ENCODE measurements at places on chromosomes 3 and 15.

DNA sequence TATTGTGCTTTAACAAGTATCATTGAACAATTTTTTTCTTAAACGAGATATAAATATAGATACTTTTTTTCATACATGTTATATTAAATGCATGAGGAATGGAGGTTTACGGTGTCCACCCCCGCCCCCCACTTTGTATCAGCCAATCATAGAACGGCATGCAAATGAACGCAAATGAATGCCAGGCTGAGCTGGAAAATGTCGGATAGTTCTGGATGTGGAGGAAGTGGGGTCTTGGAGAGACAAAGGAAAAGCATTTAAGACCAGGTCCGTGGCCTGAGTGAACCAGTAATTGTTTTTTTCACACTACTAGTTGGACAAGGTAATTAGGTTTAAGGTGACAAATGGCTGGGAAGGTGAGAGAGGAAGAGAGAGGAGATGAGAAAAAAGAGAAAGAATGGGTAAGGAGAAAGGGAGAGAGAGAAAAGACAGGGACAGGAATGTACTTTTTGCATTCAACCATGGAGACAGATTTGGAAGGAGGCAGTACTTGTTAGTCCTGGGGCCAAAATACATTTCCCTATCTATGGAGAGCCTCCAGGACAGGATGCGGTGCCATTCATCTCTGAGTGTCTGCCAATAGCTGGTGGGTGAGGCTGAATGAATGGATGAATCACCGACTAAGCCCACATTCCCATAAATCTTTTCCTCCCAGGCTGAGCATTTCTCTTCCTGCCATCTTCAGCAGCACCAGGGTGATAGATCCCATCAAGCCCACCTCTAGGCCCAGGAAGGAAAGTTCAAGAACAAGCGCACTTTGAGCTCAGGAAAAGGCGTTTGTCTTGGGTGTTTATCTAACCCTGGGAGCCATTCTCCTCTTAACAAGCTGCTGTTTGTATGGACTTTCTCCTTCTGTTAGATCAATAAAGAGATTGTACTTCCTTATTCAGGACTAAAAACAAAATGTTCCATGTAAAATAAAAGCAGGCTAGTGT lies 1.4 kb upstream of the RAD18 start:
- no peak for DNase-seq

- DNase-seq = no peak
Observed at GRCh38 chr3:49785565-49786356, 581 bp downstream of the IP6K1 start.

DNA sequence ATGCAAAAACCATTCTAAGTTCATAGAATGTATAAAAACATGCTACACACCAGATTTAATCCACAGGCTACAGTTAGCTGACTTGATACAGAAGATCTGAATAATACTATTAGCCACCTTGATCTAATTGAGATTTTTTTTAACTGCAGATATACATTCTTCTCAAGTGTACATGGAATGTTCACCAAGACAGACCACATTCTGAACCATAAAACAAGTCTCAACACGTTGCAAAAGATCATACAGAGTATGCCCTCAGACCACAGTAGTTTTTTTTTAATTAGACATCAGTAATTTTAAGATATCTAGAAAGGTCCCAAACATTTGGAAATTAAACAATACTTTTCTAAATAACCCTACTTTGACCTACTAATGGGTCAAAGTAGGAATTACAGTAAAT lies 83.3 kb downstream of the FGF7 start:
- DNase-seq = no peak

DNA sequence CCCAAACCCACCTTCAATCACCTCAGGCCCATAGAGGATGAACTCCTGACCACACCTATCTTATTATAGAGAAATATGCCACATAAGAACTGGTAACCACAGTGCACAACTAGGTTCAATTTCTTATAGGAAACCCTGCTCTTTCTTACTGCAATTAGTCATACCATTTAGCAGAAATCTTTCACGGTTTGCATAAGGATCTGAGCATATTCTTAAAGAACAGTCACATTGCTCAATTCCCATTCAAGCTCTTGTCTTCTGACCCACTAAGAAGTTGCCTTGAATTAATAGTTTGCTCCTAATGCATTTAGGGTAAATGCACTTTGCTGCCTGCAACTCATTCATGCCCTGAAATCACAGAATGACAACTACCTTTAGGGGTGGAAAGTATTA lies 9.2 kb downstream of the ERC2 start:
- no peak for DNase-seq

GRCh38 chr15:31337352-31338031 lies 10.9 kb downstream of the KLF13 start:
- DNase-seq = no peak

- peak; percentile 54 for DNase-seq
Observed at GRCh38 chr15:62847900-62848489, 194.6 kb upstream of the TPM1 start.

DNA sequence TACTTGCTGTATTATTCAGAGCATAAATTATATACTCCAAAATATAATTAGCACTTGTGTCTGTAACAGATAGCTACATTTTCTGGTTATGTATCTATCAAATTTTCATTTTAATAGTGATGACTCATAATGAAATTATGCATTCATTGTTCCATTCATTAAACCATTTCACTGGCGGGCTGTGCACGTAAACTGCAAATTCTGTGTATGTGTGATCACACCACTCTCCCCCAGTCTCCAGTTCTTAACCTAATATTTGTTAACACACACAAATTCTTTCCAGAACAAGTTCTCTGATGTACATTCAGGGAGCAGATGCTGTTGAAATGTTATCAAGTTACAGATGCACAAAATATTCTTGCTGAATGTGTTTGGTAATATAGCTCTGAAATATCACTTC lies 3.8 kb upstream of the KCNMB2 start:
- DNase-seq = no peak

DNA sequence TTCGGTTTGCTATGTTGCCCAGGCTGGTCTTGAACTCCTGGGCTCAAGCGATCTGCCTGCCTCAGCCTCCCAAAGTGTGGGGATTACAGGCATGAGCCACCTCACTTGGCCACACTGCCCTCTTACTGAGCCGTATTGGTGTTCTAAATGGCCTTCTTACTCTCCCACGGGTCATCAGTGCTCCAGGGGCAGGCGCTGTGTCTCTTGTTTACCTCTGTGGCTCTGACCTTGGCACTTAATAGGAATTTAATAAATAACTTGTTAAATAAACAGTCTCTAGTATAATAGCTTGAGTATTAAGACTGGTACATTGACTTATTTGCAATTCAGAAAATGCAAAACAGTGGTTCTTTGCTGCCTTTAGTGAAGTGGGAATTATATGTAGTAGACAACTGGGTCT lies 13.7 kb downstream of the FLNB start:
- DNase-seq = no peak

GRCh38 chr15:100863796-100864267 lies 15.8 kb upstream of the ALDH1A3 start:
- no peak for DNase-seq

DNA sequence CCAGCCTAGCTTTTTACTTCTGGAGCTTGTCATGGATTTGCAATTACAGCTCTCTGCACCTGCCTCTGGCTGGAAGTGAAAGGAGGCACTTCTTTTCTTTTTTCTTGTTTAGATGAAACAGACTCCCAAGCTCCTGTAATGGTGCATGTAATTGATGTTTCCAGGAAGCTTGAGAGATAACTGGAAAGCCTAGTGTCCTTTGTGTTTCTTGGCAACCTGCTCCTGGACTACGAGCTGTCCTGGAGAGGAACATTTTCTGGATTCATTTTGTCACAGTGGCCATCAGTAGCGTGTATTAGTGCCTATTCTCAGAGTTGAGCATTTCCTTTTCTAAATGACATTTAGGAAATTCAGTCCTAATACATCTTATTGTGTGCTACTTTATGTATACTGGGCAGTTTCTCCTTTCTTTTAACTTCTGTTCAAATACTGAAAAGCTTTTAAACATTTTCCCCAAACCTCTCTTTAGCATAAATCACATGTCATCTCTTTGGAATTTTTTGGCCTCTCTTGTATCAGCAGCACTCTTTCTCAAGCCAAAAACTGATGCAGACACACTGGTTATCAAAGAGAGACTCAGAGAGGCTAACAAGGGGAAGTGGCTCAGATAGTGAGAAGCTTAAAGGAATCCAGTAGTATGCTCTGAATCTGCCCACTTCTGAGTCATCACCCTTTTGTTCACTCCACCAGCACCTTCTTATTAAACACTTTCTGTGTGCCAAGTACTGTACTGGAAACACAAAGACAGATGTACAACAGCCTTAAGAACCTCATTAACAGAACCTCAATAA lies 62.6 kb upstream of the SLC2A2 start:
- DNase-seq = no peak

- DNase-seq = no peak
Observed at GRCh38 chr3:27307566-27307965, 61.6 kb downstream of the NEK10 start.

GRCh38 chr15:81281766-81282605 lies 42.0 kb downstream of the STARD5 start:
- no peak for DNase-seq

DNA sequence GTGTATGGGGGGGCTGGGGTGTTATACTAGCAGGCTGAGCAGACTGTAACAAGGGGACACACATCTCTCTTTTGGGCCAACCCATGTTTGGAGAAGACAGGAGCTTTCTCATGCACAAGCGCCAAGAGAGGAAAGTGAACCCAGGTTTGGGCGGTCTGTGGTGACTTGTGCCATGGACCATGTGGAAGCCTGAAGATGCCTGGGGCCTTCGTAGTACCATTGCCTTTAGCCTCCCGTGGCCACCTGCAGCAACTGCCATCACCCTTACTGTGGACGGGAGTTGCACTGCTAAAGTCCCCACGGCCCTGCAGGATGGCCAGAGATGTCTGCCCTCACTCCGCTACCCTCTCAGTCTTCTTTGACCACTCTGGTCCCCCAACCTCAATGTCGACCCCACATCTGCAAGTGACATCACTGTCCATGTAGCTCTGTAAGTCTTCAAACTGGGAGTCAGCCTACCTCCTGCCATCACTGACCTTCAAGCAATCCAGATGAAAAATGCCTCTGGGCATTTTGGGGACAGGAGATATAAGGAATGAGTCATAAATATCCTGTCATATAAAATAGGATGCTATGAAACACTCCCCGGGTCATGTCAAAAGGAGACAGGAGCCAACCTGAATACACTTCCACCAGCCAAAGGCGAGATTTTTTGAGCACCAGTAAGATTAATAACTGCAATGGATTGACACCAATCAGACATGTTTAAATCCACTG lies 74.7 kb upstream of the C15orf39 start:
- no peak for DNase-seq

DNA sequence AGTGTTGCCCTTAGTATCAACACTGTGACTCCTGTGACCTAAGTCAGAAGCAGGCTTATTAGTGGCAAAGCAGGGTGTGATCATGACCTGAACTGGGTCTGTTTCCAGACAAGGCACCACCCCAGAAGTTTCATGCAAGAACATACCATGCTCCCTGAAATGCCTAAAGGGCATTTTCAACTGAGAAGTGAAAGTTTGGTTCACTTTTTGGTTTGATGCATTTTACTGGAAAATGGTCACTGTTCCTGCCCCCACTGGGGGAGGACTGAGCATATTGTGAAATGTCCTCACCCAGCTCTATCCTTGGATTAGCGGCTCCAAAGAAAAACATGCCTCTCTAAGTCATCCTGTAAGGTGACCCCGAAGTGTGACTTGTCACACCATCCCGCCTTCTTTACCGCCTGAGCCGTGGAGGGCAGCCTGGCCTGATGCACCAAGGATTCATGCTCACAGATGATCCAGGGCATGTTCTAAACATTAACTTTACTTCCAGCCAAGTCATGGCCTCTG lies 3.1 kb upstream of the FAM240A start:
- no peak for DNase-seq

DNA sequence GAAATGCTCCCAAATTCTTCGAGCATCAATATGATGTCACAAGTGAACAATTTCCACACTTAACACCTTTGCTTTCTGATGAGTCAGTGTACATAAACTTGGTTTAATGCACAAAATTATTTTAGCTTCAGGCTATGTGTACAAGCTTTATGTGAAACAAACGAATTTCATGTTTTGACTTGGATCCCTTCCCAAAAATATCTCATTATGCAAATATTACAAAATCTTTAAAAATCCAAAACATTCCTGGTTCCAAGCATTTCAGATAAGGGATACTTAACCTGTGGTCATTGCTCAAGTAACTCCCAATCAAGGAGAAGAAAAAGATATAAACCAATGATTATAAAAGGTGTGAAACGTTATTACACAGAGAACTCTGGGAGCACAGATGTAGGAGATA lies 25.2 kb downstream of the RAB5A start:
- no peak for DNase-seq

DNA sequence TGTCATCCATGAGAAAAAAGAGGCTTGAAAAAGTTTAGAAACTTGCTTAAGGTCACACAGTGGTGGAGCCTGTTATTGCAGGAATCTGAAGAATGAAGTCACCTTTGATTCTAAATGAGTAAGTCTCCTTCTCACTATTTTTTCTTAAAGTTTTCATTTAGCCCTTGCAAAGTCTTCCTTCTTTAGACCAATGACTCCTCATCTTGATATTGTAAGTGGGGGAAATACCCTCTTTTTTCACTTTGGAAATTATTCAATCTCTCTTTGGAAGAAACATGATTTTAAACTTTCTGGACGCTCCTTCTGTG lies 787 bp upstream of the SLMAP start:
- DNase-seq = peak; percentile 54

GRCh38 chr15:53307952-53308624 lies 451.4 kb downstream of the WDR72 start:
- no peak for DNase-seq

- peak; percentile 14 for DNase-seq
Observed at GRCh38 chr3:39086144-39086543, 21.3 kb downstream of the GORASP1 start.

DNA sequence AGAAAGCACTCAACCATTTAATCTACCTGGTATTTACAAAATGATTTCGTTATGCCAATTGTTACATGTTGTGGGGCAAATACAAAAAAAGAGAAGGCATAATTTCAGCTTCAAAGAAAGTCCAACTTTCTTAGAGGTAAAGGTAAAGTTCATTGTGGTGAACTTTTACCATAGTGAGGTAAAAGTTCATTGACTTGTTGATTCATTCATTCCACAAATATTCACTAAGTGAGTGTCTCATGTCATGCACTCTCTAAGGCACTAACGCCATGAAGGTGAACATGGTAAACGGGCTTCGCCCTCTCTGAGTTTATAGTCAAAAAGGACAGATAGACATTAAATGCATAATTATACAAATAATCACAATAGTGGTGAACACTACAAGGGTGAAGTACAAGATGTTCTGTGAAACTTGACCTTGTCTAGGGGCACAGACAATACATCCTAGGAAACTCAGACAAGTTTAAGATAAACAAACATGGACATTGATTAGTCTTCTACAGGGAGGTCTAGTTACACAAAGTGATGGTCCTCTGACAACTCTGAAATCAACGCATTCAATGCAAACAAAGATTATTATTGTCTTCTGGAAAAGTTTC lies 378.6 kb downstream of the MAGI1 start:
- no peak for DNase-seq

- DNase-seq = no peak
Observed at GRCh38 chr15:65785151-65785550, 6.9 kb downstream of the DENND4A start.

GRCh38 chr3:38707730-38708129 lies 58.2 kb upstream of the SCN5A start:
- no peak for DNase-seq
